ENCODE measurements at places on chromosomes 6 and 20.

GRCh38 chr6:1062786-1063545 is 248.9 kb upstream of the FOXQ1 start:
- DNase-seq = peak; percentile 13

GRCh38 chr6:79964607-79965081 is 17.3 kb upstream of the ELOVL4 start:
- no peak for DNase-seq

DNA sequence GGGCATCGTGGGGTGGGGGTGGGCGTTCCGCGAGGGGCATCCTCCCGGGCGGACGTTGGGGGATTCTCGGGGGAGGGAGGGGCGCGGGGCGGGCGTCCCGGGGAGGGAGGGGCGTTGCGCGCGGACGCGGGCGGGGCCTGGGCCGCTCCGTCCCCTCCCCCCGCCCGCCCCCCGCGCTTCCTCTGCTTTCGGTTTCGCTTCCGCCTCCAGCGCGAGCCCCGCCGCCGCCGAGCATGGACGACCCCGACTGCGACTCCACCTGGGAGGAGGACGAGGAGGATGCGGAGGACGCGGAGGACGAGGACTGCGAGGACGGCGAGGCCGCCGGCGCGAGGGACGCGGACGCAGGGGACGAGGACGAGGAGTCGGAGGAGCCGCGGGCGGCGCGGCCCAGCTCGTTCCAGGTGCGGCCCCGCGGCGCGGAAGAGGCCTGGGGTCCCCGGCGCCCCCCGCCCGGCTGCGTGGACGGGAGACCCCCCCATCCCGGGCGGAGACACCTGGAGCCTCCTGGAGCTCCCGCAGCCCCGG is at the start of gene OGFR:
TSS of gene OGFR (plus strand) at position 209 of the 528 bp plus-strand sequence. CDS start at position 234, 25 bp downstream.
- DNase-seq = peak; percentile 80

DNA sequence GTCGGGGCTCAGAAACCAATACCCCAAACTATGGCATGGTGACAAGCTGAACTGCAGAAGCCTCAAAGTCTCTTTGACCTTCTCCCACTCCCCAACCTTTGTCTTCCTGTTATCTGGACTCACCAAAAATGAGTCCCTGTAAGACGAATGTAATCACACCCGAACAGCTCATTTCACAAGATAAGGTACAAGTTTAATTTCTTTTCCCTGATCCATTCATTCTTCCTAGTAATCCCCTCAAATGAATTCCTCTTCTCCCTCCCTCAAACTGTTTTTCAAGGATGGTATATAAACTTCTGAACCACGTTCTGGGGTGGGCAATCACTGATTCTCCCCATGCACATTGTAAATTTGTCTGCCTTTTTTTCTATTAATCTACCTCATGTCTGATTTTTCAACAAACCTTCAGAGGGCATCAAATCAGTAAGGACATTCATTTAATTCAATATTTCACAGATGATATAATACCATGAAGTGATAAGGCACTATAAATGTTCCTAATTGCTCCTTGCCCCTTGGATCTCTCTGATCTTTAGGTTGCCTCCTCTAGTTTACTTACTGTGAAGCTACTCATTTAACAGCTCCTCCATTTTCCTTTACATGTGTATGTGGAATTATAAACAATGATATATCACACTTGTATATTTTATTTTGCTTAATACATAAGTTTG is 77.2 kb downstream of the OR2B2 start:
- peak; percentile 84 for DNase-seq

DNA sequence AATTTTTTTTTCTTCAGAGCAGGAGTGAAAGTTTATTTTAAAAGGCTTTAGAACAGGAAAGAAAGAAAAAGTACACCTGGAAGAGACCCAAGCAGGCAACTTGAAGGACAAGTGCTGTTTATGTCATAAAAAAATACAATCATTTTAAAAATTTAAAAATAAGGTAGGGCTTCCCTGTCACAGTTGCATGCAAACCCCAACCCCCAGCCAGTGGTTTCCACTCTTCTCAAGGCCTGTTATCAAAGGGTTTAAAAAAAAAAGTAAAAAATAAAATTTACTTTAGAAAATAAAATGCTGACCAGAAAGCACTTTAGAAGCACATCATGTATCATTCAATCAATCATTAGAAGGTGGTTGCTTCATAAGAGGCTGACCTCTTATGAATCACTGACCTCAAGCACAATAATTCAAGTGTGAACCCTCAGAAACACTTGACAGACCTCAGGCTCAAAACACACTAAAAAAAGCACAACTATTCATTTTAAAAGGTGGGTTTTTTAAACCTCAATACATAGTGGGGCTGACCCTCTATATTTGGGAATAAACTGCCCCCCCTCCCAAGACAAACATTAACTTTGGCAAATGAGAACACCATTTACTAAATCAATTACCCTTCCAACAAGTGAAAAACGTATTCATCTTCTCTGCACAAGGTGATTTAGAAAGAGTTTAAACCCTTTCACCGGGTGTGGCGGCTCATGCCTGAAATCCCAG is 15.6 kb downstream of the ILRUN start:
- DNase-seq = peak; percentile 33

DNA sequence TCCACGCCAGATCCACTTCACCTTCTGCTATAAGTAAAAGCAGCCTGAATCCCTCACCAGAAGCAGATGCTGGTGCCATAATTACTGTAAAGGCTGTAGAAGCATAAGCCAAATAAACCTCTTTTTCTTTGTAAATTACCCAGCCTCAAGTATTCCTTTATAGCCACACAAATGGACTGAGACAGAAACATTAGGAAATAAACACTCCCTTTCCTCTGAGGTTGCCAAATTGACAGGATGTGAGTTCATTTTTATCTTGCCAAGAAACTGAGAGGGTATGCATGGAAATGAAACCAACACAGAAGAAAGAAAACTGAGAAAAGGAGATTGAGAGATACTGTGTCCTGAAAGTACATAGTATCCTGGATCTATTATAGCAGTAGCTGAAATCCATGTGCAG is 481.2 kb downstream of the HAO1 start:
- no peak for DNase-seq

GRCh38 chr20:17621229-17621968 is 51.5 kb downstream of the DSTN start:
- DNase-seq = no peak

GRCh38 chr6:74891349-74891831 is 314.5 kb downstream of the COL12A1 start:
- no peak for DNase-seq

GRCh38 chr6:16852671-16853070 is 91.4 kb upstream of the ATXN1 start:
- DNase-seq = no peak

- DNase-seq = peak; percentile 100
Measured at GRCh38 chr6:32195652-32195901, 3.1 kb upstream of the GPSM3 start.

GRCh38 chr6:82371799-82372546 is 8.4 kb downstream of the TPBG start:
- no peak for DNase-seq

GRCh38 chr6:16187176-16187575 is 51.2 kb upstream of the GMPR start:
- no peak for DNase-seq

GRCh38 chr6:131281471-131282270 is 146.4 kb downstream of the AKAP7 start:
- DNase-seq = peak; percentile 77

Data from hematopoietic multipotent progenitor cell treated with erythropoietin and hydrocortisone succinate and interleukin-3 and kit ligand, for 4 days (in vitro differentiated cells).